Kidney (tissue), 22 donors: ENCODE measurements at places on chromosomes 1 and 21.

GRCh38 chr1:203512848-203513584 lies 19.1 kb downstream of the OPTC start:
- no peak for DNase-seq

- no peak for DNase-seq
Observed at GRCh38 chr1:77829851-77830250, 50.4 kb downstream of the MIGA1 start.

DNA sequence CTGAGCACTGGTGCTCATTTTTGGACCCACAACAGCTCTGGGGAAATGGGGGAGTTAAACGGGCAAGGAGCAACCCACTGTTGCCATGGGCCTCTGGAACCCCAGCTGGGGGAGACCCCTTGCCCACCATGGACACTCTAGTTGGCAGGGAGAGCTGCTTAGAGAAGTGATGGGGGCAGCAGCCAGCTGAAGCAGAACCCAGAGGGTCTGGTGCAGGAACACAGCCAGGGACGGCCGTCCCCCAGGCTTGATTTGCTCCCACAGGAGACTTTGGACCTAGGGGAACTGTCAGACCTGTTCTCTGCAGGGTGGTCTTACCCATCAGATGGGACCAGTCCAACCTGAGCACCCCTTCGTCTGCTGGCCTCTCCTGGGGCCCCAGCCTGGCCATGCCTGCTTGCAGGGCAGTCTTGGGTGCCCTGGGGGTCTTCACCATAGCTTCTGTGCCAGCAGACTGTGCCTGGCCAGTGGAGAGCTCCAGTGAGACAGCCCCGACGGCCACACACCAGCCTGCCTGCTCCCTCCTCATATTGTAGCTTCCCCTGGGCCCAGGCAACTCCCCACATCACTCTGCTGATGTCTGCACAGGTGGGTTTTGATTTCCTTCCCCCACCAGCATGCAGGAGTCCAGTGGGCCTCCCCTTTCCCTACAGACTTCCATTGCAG lies 11.3 kb downstream of the SPATC1L start:
- DNase-seq = no peak

DNA sequence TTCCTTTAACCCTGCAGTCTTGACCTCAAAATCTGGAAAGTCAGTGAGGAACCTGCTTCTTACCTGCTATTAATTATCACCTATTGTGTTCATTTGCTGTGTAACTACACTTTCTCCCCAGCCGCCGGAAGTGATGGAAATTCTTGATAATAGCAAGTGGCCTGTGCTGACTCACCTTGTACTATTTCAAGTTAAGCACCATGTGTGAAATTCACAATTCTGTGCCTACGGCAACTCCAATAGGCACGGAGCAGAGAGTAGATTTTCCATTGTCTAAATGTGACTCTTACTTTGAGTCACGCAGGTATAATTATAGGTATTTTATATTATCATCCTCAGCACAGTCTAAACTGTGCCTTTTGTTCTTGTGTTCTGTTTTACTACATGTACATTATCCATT lies 466.8 kb downstream of the KIF26B start:
- DNase-seq = no peak

DNA sequence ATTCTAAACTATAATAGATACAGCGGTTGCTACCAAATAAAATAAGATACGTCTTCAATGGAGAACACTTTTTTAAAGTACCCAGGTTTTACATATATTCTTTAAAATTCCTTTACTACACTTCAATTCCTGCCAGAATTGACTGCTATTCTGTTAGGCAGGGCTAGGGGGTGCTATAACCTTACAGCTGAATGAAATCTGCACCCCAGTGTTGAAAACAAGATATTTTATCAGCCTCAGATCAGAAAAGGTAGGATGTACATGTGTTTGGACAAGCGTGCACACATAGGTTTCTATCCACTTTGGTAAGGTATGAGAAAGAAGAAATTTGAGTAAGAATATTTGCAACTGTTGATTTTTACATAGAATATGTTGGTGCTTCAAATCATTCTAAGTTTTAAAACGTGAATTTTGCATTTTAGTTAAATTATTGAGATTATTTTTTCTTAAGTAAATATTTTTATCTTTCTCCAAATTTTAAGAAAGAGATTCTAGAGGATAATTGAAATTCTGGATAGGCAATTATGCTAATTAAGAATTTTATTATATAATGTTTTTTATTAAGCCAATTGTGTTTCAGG lies 490.8 kb upstream of the ADGRL4 start:
- no peak for DNase-seq

DNA sequence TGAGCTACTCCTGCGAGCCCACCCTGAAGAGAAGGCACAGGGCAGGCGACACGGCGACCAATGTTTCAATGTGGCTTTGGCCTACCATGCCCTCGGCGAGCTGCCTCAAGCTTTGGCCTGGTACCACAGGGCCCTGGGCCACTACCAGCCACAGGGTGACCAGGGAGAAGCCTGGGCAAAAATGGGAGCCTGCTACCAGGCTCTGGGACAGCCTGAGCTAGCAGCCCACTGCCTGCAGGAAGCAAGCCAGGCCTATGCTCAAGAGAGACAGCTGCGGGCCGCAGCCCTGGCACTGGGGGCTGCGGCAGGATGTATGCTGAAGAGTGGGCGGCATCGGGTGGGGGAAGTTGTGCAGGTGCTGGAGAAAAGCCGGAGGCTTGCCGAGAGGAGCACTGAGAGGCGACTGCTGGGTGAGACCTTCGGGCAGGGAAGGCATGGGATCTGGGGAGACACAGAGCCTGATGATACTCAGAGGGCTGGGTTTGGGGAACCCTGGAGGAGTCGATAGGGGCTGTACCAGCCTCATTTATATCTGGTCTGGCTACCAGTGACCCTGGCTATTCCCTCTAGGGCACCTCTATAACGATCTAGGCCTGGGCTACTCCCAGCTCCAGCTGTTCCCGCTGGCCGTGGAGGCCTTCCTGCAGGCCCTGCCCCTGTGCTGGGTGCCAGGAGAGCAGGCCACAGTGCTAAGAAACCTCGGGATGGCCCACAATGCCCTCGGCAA lies 2.3 kb downstream of the TTC24 start:
- DNase-seq = no peak

- DNase-seq = no peak
Observed at GRCh38 chr1:189958756-189959155, 518.9 kb downstream of the BRINP3 start.

DNA sequence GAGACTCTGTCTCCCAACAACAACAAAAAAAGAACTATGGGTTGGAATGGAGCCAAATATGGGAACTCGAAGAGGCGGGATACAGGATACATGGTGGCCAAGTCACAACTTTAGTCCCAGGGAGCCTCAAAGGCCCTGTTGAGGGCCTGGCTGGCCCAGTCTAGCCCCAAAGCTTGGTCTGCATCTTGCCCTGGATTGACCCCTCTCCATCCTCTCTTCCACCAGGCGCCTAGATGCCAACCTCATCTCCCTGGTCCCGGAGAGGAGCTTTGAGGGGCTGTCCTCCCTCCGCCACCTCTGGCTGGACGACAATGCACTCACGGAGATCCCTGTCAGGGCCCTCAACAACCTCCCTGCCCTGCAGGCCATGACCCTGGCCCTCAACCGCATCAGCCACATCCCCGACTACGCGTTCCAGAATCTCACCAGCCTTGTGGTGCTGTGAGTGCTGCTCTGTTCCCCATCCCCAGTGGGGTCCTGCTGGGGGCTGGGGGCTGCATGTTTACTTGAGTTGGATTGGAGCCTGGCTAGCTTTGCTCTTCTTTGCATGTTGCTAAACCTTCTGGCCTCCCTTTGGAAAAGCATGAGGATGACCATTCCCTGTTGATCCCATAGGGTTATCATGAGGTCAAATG lies 65.5 kb downstream of the UBE2T start:
- no peak for DNase-seq

DNA sequence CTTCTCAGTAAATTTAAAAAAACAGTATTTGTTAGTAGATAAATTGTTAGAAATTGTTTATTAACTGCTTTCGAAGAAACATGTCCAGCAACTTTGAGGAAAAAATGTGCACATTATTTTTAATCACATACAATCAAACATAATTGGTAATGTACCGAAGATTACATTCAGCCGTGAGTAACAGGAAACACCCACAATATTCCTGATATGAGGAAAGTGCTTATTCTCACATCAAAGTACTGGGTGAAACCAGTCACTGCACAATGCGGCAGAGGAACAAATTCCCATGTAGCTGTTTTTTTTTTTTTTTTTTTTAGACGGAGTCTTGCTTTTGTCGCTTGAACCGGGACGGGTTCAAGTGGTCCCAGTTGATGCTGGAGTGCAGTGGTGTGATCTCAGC lies 9.7 kb downstream of the ACBD3 start:
- DNase-seq = no peak

DNA sequence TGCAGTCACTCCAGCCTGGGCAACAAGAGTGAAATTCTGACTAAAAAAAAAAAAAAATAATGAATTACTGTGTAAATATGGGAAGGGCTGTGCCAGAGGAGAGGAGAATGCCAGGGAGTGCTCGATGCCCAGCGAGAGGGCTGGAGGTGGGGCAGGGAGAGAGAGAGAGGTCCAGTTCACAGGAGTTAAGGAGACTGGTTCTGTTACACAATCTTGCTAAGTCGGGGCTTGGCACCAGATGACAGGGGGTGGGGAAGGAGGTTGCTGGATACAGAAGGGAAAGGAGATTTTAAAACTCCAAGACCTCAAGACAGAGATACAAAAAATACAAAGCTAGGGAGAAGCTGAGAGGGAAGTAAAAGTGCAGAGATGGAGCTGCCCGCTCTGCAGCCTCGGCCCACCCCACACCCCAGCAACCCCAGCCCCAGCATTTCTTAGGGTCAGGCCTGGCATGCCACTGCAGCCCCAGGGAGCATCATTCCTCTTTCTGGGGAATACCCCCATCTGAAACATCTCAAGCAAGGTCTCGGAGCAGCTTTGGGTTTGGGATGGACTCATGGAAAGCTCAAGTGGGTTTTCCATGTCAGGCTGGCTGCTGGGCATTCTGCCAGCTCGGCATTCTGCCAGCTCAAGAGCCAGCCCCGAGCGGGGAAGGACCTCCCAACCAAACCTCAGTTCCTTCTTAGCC lies 991 bp downstream of the SELENBP1 start:
- DNase-seq = peak; percentile 35

DNA sequence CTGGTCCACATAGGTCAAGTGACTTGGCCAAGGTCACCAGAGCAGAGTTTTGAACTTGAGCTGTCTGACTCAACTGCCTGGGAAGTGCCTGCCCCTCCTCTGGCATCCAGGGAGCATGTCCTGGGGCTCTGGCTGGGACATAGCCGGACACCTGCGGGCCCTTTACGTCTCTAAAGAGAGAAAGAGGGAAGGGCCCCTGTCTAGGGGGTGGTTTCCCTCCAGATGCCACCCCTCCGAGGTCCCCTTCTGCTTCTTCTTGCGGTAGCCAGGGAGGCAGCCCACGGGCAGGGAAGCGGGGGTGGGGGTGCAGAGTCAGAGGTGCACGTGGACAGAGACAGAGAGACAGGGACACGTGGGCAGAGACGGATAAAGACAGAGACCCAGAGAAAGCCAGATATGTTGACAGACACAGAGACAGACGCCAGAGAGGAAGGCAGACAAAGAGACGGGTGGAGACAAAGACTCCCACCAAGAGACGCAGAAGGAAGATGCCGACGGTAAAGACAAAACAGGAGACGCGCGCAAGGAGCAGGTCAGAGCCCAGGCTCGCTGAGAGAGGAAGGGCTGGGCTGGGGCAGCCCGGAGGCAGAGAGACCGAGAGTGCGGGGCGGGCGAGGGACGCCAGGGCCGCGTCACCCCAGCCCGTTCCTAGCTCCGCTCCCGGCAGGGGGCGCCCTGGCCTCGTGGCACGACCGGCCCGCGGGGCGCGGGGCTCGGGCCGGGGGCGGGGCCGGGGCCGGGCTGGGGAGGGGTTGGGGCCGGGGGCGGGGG lies 458 bp upstream of the ALPL start:
- peak; percentile 75 for DNase-seq

GRCh38 chr21:44510508-44511218 lies 29.3 kb downstream of the KRTAP10-1 start:
- peak; percentile 91 for DNase-seq

- no peak for DNase-seq
Observed at GRCh38 chr1:160407839-160408801, 7.8 kb downstream of the VANGL2 start.

- DNase-seq = peak; percentile 67
Observed at GRCh38 chr1:14017531-14017961, 317.6 kb downstream of the PRDM2 start.

- peak; percentile 81 for DNase-seq
Observed at GRCh38 chr1:15100121-15100879, 53.2 kb upstream of the TMEM51 start.

GRCh38 chr21:17050156-17050555 lies 462.7 kb upstream of the CXADR start:
- DNase-seq = no peak

- DNase-seq = no peak
Observed at GRCh38 chr1:3051270-3052268, 17.4 kb upstream of the PRDM16 start.

DNA sequence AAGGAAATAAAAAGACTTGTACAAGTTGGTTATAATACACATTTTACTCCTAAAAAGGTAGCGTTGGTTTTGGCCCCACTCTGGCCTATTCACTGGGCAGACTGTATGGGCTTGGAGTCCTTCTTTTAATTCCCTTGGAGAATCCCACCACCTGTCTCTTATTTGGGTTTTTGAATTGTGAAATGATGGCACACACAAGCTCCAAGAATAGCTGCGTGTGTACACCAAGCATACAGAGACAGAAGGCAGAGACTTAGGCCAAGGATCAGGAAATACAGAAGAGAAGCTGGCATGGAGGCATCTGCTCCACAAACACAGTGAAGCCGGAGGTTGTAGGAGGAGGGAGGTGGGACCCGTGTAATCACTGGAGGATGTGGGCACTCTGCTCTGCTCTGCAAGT lies 29.1 kb downstream of the DDR2 start:
- DNase-seq = no peak

DNA sequence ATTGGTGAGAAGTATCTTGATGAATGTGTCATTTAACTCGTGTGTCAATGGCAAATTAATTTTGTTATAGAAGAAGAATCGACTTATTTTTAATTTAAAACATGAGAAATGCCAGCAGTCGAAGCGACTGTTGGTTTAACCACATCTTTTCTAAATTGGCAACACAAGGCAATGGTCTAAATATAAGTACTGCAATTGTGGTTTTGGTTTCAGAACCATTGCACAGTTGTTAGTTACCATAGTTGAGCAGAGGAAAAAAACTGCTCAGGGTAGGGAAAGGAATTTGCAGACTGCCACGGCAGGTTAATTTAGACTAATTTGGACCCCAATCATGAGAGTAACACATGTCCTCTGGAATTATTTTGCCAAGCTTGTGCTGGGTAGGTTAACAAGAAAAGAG lies 185.6 kb upstream of the RUNX1 start:
- no peak for DNase-seq

DNA sequence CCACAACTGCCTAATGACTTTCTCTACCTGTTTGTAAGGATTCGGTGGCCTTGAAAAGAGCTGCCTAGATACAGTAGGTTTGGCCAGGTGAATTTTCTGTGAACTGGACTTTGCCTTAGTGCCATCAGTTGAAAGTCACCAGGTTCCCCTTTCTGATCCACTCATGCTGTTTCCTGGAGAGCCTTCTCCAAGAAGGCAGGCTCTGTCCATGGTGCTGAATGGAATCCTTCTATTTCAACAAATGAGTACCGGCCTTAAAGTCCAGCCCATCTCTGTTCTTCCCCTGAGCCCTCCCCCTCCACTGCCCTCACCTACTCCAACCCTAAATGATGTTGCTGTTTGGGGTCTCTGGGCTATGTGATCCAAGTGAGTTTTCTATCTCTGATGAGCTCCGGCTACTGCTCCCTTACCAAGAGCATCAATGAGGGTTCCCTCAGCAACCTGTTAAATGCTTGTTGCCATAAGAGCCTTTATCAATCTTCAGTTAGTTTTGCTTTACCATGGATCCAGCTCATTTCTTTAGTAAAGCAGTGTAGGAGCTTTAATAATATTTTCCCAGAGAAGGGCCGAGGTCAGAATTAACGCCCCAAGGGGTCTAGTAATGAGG lies 500.4 kb downstream of the PTPRU start:
- DNase-seq = peak; percentile 40

GRCh38 chr1:161440312-161440894 lies 64.9 kb upstream of the FCGR2A start:
- DNase-seq = peak; percentile 73
